ENCODE measurements at places on chromosomes 4 and X.
A peak's percentile ranks its signal among the peaks of the same experiment; 100 is the strongest.

DNA sequence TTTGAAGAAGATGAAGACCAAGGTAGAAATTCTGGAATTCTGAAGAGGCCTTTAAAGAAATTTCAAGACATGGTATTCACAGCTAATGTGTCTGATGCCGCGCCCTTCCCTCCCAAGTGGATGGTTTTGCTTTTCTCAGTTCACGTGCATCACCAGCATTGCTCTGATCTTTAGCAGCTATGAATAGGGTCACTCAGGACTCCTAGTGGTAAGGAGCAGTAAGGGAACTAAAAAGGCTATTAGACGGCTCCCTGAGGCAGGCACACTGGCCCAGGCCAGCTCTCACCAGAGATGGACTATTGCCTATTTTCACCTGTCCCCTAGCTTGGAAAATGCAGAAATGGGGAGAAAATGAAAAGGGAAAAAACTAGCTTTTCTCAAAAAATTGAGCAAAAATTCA lies 447.5 kb upstream of the RASGEF1B start:
- DNase-seq: no peak

DNA sequence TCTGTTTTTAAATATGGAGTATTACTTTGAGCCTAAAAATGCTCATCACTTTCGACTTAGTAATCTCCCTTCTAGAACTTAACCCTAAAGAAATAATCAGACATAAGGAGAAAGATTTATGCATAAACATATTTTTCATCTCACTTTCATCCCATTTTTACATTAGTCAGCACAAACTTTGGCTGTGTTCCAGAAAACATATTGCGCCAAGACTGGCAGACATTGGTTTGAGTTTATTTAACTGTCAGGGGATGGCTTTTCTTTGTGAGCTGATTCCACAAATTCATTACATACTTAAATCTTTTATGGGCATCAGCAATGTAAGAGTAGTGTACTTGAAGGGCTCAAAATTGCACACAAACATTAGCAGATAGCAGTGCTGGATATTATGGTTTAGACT lies 23.7 kb downstream of the MAOA start:
- no peak for DNase-seq

- DNase-seq: peak; percentile 48
Measured at GRCh38 chrX:95764972-95765451, 919.6 kb upstream of the DIAPH2 start.

DNA sequence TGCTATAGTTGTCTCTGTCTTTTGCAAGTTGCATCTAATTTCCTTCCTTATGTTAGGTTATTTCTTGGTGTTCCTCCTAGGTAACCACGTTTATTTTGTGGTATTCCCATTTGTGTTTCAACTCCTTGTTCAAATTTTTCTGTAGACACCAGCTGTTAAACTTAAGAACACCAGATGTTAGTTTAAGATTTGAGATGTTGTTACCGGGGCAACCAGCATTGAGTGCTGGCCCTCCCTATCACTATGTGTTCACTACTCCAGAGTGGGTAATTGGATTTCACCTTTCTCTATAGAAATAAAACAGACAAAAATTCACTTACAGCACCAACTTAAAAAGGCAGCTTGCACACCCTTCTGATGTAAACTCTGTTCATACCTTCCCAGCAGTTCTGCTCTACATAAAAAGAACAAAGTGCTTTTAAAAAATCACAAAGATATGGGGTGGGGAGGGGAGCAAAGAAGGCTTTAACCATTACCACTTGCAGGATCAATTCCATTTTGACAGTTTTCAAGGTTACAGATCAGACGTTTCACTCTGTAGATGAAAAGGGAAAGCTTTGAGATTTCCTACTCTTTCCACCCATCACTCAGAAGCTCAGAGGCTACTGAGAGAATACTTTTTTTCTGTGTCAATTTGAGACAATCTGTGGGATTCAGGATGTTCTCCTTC lies 82.9 kb downstream of the DKK2 start:
- DNase-seq: no peak

DNA sequence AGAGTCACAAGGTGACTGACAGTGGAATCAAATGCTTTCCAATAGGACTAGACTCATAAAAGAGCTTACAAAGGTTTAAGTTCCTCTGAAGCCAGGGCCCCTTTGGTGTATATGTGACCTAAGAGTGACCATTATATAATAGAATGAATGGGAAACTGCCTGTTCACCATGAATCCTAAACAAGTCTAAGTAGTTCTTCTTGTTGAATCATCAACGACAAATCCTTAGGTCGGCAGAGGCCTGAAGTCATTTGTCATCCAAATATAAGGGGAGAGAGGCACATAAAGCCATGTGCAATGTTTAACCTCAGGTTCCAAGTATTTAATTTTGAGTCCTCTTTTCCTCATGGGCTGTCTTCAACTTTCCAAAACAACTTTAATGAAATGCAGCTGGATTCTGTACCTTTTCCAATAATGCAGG lies 122.4 kb downstream of the RASL11B start:
- DNase-seq: peak; percentile 53

All from skin of body (tissue), 3 donors.